ENCODE measurements at places on chromosomes 2 and 18.

DNA sequence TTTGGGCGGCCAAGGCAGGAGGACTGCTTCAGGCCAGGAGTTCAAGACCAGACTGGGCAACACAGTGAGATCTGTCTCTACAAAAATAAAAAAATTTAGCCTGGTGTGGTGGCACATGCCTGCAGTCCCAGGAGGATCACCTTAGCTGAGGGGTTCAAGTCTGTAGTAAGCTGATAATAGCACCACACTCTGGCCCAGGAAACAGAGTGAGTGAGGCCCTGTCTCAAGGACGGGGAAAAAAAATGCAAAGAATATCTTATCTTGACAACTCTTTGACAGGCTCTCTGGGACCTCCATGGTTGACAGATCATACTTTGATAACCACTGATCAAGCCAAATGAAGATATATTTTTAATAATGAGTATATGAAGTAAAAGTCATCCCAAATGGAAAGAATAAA lies 22.7 kb downstream of the USP34 start:
- no peak for DNase-seq

- no peak for DNase-seq
These were observed 3.5 kb downstream of the DNPEP start for GRCh38 chr2:219384083-219384713.

DNA sequence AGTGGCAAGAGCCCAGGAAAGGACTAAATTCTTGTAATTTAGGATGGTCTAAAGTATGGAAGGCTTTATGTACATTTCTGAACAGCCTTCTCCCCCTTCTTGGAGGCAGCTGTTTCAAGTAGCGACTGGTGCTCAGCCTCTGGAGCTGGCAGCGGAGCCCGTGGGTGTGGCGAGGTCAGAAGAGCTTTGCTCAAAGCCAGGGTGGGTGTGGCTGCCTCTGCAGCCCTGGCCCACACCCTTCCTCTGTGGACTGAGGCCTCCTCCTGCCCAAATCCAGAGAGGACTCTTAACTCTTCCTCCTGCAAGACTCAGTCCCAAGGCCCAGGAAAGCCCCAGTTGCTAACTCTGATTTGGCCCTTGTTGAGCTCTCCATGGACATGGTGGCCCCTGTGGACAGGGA lies 202.1 kb upstream of the REV1 start:
- no peak for DNase-seq

DNA sequence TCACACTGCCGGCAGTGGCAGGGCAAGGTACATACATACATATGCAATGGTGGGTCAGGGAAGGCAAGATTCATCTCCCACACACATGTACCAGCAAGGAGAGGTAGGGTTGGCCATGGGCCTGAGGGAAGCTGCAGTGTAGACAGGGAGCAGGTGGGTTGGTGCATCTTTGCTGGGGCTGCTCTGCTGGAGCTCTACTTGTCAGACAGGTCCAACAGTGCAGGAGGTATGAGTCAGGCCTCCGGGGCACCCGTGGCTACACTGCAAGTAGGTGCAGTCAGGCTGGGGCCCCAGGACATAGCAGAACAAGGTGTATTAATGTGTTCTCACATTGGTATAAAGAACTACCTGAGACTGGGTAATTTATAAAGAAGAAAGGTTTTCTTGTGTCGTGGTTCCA lies 281.1 kb upstream of the COL3A1 start:
- DNase-seq: no peak

DNA sequence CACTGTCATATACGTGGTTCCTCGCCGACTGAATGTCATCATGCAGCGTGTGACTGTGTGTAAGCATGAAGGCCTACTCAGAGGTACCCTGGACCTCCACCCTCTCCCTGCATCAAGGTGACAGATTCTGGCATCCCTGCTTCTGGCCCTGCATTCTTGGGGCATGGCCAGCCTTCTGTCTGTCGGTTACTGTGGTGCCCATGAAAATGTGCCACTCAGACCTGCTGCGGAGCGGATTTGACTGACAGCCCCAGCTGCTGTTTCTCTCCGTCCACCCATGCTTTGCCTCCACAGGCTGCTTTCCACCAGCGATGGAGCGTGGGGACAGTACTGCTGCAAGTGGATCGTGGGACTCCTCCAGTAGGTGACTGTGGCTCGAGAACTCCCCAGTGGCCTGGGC lies 9.6 kb downstream of the TMEM177 start:
- DNase-seq: no peak

DNA sequence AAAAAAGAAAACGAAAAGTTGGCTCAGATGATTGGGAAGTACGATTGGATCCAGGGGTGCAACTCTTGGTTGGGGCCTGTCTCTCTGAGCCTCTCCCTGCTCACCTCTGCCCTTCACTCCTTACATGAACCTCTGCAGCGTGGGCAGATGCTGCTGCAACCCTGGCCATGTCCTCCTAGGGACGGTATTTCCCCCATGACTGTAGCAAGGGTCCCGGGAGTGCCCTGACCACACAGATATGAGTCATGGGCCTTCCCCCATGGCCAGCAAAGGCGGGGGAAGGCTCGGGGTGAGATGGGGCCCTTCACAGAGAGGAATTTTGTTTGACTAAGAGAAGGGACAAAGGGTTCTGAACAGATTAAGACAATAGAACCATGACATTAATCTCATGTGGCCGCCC lies 129.0 kb downstream of the NCK2 start:
- peak; percentile 64 for DNase-seq

DNA sequence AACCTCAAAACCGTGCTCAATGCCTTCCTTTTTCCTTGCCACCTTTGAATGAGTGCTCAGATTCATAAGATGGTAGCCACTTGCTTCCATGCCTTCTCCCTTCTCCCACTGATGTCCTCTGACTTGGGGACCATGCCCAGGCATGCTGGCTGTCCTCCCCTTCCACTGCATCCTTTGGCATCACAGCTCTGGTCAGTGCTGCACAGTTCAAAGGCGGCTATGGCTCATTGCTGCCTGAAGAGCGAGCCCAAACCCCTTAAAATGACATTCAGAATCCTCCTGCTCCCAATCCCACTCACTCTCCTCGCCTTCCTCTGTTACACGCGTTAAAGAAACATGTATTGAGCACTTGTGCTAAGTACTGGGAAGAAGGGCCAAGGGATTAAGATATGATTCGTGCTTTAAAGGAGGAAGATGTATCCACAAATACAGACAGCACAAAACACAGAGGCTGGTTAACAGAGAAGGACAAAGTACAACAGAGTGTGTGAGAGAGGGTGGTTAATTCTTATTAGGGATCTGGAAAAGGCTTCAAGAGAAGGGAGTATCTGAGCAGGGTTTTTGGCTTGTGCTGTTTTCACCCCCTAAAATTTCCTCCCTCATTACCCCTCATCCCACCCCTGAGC lies 81.8 kb downstream of the CERKL start:
- DNase-seq: no peak

DNA sequence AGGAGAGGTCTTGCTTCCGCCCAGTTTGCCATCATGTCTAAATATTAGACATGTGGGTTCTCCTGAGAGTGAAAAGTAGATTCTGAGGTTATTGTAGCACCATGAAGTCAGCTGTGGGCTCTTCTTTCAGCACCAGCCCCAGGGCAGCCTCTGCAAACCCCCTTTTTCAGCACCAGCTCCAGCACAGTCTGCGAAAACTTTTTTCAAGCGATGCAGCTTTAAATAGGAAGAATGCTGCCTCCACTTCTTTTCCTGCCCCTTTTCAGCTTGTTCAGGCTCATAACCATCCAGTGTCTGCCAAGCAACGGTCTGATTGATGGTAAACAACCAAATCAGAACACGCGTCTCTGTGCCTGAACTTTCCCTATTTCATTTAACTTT lies at the start of gene COL5A2:
TSS of gene COL5A2 (minus strand) at position 192 of the 381 bp plus-strand sequence. CDS start at position 35, 157 bp downstream.
- DNase-seq: no peak

DNA sequence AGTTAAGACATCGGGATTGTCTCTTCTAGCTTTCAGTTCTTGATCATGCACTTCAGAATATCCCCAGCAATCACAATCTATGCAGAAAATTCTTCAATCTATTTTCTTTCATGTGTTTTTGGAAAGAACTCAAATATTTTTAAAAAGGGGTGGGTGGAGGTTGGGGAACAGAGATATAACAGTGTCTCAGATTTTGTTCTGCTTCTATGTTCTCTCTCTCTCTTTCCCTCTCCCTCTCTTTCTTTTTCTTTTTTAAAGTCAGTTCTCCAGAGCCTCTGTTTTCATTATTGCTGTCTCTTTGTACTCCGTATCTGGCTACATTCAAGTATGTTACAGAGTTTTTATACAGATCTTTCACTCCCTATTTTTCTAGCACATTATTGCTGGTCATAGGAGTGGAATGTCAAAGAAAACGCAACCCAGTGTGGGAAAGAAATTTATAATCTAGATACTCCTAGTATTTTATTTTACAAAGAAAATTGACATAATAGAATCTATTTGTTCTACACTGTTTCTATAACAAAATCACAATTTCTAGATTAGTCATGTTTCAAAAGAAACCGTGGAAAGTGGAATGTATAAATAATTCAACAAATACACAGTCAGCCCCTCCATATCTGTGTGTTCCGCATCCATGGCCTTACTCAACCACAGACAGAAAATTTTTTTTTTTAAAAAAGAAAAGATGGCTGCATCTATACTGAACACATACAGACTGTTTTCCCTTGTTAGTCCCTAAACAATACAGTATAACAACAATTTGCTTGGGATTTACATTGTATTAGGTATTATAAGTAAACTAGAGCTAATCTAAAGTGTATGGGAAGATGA lies 11.2 kb upstream of the NEMP2 start:
- no peak for DNase-seq

DNA sequence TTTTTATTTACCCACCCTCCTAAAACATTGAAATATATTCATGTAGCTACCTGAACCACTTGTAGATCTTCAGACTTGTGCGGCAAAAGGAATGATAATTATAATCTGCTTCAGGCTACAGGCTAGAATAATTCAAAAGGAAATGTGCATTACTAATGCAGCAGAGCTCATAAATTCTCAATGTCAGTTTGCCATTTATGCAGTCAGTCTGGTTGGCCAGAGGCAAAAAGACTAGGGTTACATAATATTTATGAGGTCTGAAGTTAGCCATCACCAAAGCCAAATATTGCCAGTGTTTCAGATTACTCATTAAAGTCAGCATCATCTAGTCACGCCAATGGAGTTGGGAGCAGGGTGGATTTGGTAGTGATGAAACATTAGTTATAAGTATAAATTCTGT lies 38.9 kb downstream of the METAP1D start:
- no peak for DNase-seq

DNA sequence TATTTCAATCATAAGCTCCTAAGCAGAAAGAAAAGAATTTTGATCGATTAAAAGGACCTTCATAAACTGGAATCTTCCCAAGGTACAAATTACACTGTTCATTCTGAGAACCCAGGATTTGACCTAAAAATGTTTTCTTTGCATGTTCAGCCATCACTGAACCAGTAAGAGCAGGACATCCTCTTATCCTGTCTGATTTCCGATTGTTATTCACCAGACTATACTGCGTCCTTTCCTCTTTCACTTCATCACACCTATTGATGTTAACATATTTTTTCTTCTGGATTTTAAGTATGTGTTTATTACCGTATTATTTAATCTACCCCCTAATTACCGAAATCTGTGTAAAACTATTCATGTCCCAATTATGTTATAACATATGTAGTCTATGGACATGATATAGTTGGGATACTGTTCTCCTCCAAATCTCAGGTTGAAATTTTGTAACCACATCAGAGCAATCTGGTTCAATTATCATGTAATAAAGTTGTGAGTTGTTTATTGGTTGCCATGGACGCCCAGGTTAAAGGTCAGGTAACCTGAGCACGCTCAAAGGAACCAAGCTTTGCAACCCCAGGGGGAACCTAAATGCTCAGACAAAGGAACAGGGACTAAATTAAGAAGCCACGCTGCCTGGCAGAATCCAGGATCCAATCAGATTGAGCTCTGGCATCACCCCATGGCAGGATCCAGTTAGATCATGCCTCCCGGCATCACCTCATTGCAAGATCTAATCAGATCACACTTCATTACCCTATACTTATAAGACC lies 11.6 kb upstream of the TBC1D8 start:
- DNase-seq: no peak

Measured in stimulated activated CD8-positive, alpha-beta memory T cell treated with anti-CD3 and anti-CD28 coated beads, Interleukin-2, amount 100 ng/mL, for 48 hours (primary cell).